ENCODE measurements at places on chromosomes 1 and 21. TPM values are rescaled to one million over a fixed set of nuclear protein-coding genes. Genes with fewer than 3 reads are reported as not detected.

The PDZK1 gene
- total RNA-seq: 0.50 TPM

The BRDT gene
- total RNA-seq: not detected

The ZMPSTE24 gene
- 93.2 TPM for total RNA-seq

The HAO2 gene
- not detected for total RNA-seq

The IVL gene
- 1.7 TPM for total RNA-seq

Measured in uterine smooth muscle cell (primary cell).